Bladder microvascular endothelial cell (primary cell): ENCODE measurements at places on chromosomes 5 and 9. TPM values are rescaled to one million over a fixed set of nuclear protein-coding genes. Genes with fewer than 3 reads are reported as not detected.

Gene TIMD4
- not detected in 2 replicates for total RNA-seq

Gene MEIKIN
- total RNA-seq: not detected in 2 replicates

Gene TBC1D2
- total RNA-seq: 2.4 and 4.0 TPM in 2 replicates

Gene SLC36A3
- not detected in 2 replicates for total RNA-seq

Gene PCDHA6
- 0.13 and 0.16 TPM in 2 replicates for total RNA-seq

Gene UBE2QL1
- total RNA-seq: 0.19 TPM in 1 of 2 replicates, not detected in the other

Gene PCDHGA2
- total RNA-seq: 0.81 and 1.9 TPM in 2 replicates

Gene NMUR2
- not detected in 2 replicates for total RNA-seq

Gene PCA3
- under 0.01 and 0.19 TPM in 2 replicates for total RNA-seq

Gene FCN1
- not detected in 2 replicates for total RNA-seq

Gene ENTPD2
- total RNA-seq: under 0.01 TPM in 1 of 2 replicates, not detected in the other

Gene SLC1A1
- 4.7 and 5.1 TPM in 2 replicates for total RNA-seq

Gene PCDHB12
- 0.16 and 1.3 TPM in 2 replicates for total RNA-seq

Gene GLDC
- total RNA-seq: 0.81 and 4.3 TPM in 2 replicates

Gene CCL21
- total RNA-seq: 0.76 TPM in 1 of 2 replicates, not detected in the other

Gene COL15A1
- 18.3 and 28.2 TPM in 2 replicates for total RNA-seq

Gene INSL6
- total RNA-seq: 0.13 TPM in 1 of 2 replicates, not detected in the other

Gene OR1Q1
- not detected in 2 replicates for total RNA-seq

Gene CER1
- total RNA-seq: not detected in 2 replicates

Gene PCDHA1
- total RNA-seq: 0.13 TPM in 1 of 2 replicates, not detected in the other

Gene PCDHB4
- total RNA-seq: under 0.01 and 0.25 TPM in 2 replicates

Gene CCDC69
- total RNA-seq: 5.1 and 7.1 TPM in 2 replicates

Gene SOX30
- total RNA-seq: not detected in 2 replicates

Gene MRPS2
- 10.8 and 15.1 TPM in 2 replicates for total RNA-seq

Gene FCN2
- total RNA-seq: not detected in 2 replicates

Gene AK8
- total RNA-seq: 0.06 and 0.16 TPM in 2 replicates

Gene PCDHA5
- total RNA-seq: under 0.01 TPM in 1 of 2 replicates, not detected in the other

Gene TMEM232
- total RNA-seq: 0.32 and 0.63 TPM in 2 replicates

Gene RELL2
- total RNA-seq: 3.1 and 5.6 TPM in 2 replicates

Gene OBP2B
- not detected in 2 replicates for total RNA-seq

Gene PFN3
- not detected in 2 replicates for total RNA-seq

Gene ZBTB34
- 6.2 and 12.9 TPM in 2 replicates for total RNA-seq

Gene SLC1A3
- 0.06 and 0.49 TPM in 2 replicates for total RNA-seq

Gene GLIPR2
- total RNA-seq: 4.9 and 44.4 TPM in 2 replicates

Gene SRA1
- 15.4 and 17.1 TPM in 2 replicates for total RNA-seq

Gene RXRA
- total RNA-seq: 11.3 and 17.1 TPM in 2 replicates

Gene GARNL3
- total RNA-seq: 1.6 and 3.3 TPM in 2 replicates
